ENCODE measurements at places on chromosomes 7 and 10. TPM values are rescaled to one million over a fixed set of nuclear protein-coding genes. Genes with fewer than 3 reads are reported as not detected.

DNA sequence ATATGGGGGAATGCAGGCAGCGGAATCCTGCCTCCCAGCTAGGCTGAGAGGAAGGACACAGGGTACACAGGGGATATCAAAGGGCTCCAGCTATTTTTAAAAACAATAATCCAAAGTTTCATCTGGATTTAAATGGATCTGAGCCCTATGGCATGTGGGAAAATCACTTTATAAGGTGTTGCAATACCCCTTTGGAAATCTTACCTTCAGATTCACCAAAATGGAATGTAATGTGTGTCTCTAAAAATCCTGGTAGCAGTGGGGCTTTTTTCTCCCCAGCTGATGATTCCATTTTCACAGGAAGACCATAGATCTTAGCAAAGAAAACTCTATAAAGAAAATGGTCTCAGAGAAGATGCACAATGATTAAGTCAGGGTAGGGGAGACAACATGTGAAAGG is 722.2 kb downstream of the PARD3 start:
- no peak for DNase-seq

DNA sequence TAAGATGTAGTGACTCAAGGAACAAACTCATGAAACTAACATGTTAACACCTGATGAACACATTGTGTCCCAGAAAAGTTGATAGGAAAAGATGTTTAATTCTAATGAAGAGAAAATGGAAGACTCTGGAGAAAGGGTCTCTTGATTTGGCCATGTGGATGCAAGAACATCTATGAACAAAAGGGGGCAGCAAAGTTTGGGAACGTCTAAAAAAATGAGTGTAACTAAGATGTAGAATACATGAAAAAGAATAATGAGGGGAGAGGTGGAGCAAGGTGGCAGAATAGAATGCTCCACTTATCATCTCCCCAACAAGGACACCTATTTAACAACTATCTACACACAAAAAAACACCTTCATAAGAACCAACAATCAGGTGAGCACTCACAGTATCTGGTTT is 805.1 kb downstream of the TNS3 start:
- DNase-seq, result peak; percentile 35

DNA sequence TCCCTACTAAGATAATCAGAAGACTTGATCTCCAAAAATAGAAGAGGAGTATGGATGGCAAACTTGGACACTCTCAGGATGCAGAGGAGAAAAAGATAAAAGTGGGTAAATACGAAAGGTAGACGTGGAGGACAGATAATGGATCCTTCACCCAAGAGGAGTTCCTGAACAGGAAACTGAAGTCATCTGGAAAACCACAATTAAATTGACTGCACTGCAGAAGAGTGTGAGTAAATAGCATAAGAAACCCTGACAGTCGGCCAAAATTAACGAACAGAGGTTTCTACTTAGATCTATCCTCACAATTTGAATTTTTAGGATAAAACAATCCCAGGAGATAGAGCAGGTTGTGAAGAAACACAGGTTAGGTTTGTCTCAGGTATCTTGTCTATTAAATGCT is 70.5 kb downstream of the SDK1 start:
- DNase-seq, result no peak

DNA sequence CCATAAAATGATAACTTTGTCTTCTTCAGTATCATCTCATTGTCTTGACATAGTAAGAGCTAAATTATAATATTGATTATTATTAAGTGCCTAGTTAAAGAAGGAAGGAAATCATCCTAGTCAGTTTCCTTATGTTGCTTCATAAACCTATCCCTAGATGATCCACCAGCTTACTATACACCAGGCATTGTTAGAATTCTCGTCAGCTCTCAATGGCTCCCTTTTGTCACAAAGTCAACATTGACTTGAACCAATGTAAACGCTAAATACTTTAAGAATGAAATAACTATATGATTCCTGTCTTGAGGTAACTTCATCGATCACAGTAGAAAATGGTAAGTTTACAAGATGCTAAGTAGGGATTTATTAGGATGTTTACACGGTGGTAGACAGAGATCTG is 1162.9 kb downstream of the CNTNAP2 start:
- DNase-seq, result no peak

DNA sequence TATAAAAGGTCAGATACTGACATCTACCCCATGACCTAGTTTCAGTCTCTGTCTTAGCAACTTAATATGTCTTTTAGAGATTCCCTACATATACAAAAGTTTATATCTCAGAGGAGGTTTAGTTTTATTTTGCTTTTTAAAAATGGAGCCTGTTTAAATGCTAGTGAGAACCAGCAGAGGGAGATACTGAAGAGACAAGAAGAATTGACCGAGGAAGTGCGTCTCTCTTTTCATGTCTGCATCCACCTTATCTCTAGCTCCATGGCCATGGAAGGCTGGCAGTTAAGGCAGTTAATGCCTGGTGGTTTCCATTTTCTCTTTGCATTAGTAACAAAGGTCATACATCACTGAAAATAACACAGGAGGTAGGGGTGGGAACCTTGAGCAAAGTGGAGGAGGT is 10.7 kb downstream of the SUV39H2 start:
- DNase-seq, result no peak

DNA sequence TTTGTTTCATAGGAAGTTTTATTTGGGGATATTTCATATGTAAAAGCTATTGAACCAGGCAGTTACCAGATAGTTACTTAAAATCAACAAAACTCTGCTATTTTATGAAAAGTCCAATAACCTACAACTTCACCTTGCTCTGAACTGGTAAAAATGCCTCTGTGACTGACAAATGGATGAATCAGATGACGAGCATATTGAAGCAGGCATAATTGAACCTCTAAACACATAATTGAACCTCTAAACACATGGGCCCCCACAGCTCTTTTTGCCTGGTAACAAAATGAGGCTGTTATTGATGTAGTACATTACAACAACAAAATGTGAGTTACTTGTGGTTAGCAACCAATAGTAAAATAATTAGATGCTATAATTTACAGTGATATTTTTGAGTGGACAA is 99.7 kb downstream of the MBL2 start:
- no peak for DNase-seq

DNA sequence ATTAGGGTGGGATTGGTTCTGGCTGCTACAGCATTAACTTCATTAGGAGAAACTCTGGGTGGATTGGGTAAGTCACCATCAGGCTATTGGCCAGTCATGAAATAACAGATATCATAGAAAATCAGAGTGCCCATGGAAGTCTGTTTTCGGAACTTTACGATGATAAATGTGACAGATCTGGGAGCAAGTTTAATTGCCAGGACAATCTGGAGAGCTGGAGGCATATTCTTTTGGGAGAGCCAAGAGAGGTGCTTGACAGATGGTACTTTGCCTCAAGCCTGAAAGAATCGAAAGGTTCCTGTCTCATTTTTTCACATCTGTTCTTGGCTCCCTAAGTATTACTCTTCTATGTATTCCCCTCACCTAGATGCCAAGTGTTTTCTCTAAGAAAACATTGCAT is 369.9 kb downstream of the CNTNAP2 start:
- no peak for DNase-seq

The FAM25C gene
- total RNA-seq, result not detected

The SAP25 gene
- not detected for total RNA-seq

The CCL24 gene
- not detected for total RNA-seq

Measured in osteoblast (primary cell).